ENCODE measurements at places on chromosomes 7 and 10.

DNA sequence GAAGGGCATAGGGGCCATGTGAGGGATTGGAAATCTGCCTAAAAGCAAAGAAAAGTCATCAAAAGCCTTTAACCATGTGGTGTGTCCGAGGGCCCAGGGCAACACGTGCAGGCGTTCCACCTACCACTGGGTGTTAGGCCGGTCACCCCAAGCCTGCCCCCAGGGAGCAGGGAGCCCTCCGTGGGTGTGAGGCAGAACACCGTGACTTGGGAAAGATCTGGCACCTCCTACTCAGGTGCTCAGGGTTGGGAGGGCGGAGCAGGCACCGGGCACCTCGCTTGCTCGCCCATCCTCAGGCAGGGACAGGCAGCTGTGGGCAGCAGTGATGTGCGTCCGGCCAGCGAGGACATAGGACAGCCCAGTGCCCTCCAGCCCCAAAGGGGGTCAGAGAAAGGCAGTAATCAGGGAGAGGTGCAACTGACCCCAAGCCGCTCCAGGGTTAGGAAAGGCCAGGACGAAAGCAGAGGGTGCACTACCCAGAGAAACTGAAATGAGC, 80.7 kb upstream of the CHST15 start:
- DNase-seq: no peak

DNA sequence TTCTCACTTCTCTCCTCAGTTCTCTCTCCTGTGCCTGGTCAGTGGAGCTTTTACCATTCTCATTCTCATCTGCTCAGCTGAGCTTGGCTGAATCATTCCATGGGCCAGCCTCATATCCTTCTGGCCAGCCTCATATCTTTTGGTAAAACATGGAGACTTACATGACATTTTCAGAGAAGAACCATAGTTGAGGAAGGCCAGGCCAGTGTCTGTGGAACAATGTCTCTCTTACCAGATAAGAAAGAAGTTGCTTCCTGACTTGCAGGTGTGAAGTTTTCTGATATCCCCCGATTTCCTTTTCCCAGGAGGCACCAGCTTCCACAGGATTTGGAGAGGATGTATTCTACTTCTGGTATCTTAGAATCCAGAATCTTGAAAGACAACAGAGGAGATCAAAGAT, 24.7 kb downstream of the ST7 start:
- DNase-seq: no peak

GRCh38 chr7:45890902-45891461, 2.7 kb downstream of the IGFBP1 start:
- no peak for DNase-seq

GRCh38 chr10:3278771-3279170, 106.2 kb upstream of the PITRM1 start:
- DNase-seq: no peak

- DNase-seq: no peak
Measured at GRCh38 chr7:18520450-18521235, 25.1 kb downstream of the HDAC9 start.

DNA sequence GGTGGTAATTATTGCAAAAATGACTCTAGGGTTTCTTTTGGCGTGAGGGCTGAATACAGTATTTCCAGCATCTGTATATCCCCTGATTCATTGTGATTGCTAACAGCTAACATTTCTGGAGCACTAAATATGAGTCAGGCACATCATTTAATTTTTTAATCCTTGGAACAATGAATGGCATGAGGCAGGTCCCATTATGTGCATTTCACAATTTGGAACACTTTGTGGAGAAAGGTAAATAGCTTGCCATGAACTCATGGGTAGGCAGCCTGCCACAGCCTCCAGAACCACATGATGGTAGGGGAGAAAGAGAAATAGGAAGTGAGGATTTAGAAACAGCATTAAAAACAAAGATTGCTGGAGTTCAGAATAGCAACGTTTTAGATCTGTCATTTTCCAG, 1.7 kb downstream of the NPTX2 start:
- DNase-seq: no peak

- DNase-seq: no peak
Measured at GRCh38 chr7:2530071-2530987, 10.8 kb downstream of the LFNG start.
